ENCODE measurements at places on chromosomes 12 and 14.

- DNase-seq: peak; percentile 68
Measured at GRCh38 chr12:45170456-45171042, 45.3 kb upstream of the ANO6 start.

DNA sequence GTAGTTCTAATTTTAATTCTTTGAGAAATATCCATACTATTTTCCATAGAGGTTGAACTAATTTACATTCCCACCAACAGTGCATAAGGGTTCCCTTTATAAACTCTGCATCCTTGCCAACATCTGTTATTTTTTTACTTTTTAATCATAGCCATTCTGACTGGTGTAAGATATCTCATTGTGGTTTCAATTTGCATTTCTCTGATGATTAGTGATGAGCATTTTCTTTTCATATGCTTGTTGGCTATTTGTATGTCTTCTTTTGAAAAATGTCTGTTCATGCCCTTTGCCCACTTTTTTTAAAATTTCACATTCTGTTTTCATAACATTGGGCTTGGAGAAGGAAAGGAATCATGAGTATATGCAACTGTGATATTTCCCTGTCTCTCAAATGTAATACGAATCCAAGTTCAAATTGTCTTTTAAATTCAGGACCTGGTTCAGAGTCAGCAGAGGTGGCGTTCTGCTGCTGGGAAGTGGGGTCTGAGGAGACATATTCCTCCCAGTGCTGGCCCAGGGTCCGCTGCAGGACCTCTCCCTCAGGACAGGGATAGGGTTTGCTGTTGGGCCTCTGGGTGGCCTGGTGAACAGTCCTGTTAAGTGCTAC, 81.2 kb upstream of the ETV6 start:
- no peak for DNase-seq

- peak; percentile 13 for DNase-seq
Measured at GRCh38 chr12:100995201-100995600, 200.6 kb downstream of the ANO4 start.

DNA sequence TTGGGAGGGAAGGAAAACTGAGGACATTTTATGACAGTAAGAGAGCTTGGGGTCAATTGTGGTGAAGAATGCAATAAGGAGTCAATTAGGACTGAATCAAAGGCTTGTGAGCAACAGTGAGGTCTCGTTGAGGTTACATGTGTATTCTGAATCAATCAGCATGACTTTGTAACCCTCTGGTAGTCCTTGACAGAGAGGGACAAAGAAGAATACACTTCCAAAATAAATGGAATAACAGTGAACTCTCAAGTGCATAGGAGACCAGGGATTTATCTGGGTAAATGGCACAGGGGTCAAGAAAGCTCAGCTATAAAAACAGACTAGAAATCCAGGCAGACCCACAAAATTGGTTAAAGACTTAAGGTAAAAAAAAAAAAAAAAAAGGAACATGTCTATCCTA, 85.1 kb upstream of the NAV3 start:
- no peak for DNase-seq

- no peak for DNase-seq
Measured at GRCh38 chr12:87117526-87117925, 861.3 kb upstream of the MGAT4C start.

- DNase-seq: no peak
Measured at GRCh38 chr12:92261071-92261470, 115.4 kb upstream of the BTG1 start.

DNA sequence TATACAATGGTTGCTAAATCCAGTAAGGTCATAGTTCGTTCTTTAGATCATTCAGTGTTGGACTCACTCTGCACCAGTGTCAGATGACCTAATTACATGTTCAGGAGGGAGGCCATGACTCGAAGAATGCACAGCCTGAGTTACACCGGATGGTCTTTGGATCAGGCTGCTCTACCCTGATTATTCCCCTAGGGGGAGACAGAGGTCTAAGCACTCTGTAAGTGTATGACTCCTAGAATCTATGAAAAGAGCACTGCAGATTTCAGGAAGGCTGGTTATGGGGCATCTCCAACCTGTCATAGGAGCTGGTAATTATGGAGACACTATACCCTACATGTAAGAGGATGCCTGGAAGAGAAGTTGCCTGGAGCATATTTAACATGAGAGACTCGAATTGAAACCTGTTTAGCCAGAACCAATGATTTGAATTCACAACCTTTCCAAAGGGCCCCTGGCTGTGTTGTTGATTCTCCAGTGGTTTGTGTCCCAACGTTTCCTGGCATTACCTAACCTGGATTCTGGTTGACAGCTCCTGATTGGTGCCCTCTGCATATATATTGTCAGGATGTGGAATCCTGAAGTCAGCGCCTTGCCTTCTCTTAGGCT, at the start of gene MUCL1:
TSS of gene MUCL1 (plus strand) at position 584 of the 606 bp plus-strand sequence. CDS start 67 bp downstream, outside the sequence.
- DNase-seq: peak; percentile 71

DNA sequence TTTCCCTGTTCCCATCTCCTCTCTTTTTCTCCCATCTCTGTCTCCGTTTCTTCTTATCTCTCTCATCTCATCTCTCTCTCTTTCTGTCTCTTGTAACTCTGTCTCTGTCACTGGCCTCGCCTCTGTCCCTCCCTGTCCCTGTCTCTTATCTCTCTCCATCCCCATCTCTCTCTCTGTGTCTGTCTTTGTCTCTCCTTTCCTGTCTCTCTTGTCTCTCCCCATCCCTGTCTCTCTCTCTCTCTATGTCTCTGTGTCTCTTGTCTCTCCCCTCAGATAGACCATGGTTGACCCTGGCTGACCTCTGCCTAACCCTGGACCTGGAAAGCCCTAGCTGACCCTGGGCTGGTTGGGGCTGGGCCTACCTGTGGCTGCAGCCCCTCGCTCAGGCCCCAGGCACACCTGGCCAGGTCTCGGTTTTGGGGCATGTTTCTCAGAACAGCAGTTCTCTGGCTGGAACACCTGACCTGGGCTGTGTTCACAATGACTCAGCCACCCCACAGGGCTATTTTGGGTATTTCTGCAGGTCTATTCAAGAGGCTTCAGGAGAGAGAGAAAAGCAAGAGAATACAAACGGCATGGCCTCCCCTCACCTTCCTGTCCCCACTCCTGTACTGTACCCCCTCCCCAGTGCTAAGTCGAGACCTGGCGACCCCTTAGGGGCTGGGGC, 174.4 kb downstream of the TMEM121 start:
- no peak for DNase-seq

GRCh38 chr12:129877411-129877810, 26.4 kb downstream of the TMEM132D start:
- DNase-seq: no peak

GRCh38 chr12:120091371-120092090, 25.0 kb downstream of the RAB35 start:
- no peak for DNase-seq

- peak; percentile 69 for DNase-seq
Measured at GRCh38 chr12:67042697-67043131, 226.4 kb upstream of the CAND1 start.

- DNase-seq: peak; percentile 97
Measured at GRCh38 chr14:73014105-73014504, 12.8 kb downstream of the ZFYVE1 start.

DNA sequence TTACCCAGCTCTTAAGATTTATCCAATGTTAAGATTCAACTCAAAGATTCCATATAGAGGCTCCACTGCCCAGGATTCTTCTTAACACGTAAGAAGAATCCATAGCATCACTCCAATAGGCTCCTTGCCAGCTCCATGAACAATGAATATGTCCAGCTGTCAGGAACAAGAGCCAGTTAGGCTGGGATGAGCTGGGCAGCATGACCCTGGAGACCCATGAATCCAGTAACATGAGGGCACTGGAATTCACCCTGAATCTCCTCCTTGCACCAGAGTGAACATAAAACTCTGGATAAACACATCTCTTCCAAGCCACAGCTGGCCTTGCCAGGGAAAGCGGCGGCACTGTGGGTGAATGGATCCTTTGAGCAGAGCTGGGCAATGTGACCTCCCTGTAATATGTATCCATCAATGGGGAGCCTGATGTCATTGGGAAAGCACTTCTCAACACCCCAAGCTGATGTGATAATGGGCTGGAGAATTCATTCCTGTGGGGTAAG, 24.4 kb upstream of the TC2N start:
- DNase-seq: no peak

- no peak for DNase-seq
Measured at GRCh38 chr12:53048033-53048779, 1.7 kb upstream of the TNS2 start.

GRCh38 chr12:54360717-54361456, 3.4 kb downstream of the GPR84 start:
- peak; percentile 63 for DNase-seq

DNA sequence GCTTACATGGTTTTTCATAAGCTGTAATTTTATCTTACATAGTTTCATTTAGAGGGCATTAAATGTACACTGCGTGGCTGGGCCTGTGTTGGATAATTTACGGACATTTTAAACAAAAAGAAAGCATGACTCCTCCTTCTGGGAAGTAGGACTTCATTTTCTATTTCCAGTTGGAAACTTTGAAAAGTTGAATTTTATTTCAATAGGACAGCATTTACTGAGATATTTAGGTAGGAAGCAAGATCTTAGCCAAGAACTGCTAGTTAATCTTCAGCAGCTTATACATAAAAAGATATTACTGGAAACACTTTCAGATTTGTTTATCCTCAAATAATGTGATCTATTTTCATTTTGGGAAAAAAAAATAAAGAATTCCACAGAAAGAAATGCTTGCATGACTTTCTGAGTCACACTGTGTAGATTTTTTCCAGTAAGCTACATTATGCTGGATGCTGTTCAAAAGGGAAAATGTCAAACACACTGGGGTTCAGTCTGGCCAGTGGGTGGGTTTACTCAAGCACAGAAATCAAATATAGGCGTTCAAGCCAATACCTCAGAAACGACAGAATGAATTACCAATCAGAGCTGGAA, 239.4 kb upstream of the KRR1 start:
- peak; percentile 71 for DNase-seq

DNA sequence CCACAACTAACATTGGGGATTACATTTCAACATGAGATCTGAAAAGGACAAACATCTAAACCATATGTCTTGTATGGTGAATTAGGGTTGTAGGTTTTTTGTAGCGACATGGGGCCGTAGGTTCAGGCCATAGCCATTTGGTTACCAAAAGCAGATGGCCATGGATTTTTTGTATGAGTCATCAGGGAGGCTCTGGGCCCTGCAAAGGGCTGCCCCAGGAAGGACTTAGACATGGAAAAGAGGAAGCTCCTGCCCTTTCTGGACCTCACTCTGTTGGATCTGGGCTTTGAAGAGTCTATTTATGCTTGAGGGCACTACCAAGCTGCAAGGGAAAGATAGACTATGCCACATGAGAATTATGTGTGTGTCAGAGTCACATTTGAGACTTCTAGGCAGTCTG, 89.3 kb upstream of the DHRS4 start:
- DNase-seq: no peak

GRCh38 chr12:91406920-91407341, 224.3 kb upstream of the DCN start:
- DNase-seq: peak; percentile 85
